CD4-positive, alpha-beta memory T cell (primary cell): ENCODE measurements at places on chromosomes 2 and 18. TPM values are rescaled to one million over a fixed set of nuclear protein-coding genes. Genes with fewer than 3 reads are reported as not detected.

- no peaks in the 10 kb centered on the region for H3K27me3 ChIP-seq
- no peak for DNase-seq
- peaks cover 7% of the 10 kb centered on the region for H3K4me1 ChIP-seq
- no peak overlapping the region for H3K27ac ChIP-seq
- peaks cover 20% of the 10 kb centered on the region for H3K36me3 ChIP-seq
Measured at GRCh38 chr2:23756593-23757292, 170.2 kb downstream of the ATAD2B start.

- no peaks in the 10 kb centered on the region for H3K27me3 ChIP-seq
- no peak overlapping the region for H3K4me3 ChIP-seq
- no peak overlapping the region for H3K27ac ChIP-seq
- no peak for DNase-seq
- H3K4me1 ChIP-seq: no peaks in the 10 kb centered on the region
Measured at GRCh38 chr2:233801357-233802131, 23.4 kb downstream of the MROH2A start.

- H3K27ac ChIP-seq: no peak overlapping the region
- DNase-seq: no peak
- H3K4me1 ChIP-seq: no peaks in the 10 kb centered on the region
Measured at GRCh38 chr18:42561521-42561920, 554.0 kb downstream of the RIT2 start.

GRCh38 chr2:195647302-195647701 lies 9.7 kb upstream of the SLC39A10 start:
- no peaks in the 10 kb centered on the region for H3K36me3 ChIP-seq
- no peak overlapping the region for H3K27ac ChIP-seq
- H3K4me3 ChIP-seq: no peak overlapping the region
- DNase-seq: no peak
- H3K27me3 ChIP-seq: no peaks in the 10 kb centered on the region
- H3K4me1 ChIP-seq: no peaks in the 10 kb centered on the region

DNA sequence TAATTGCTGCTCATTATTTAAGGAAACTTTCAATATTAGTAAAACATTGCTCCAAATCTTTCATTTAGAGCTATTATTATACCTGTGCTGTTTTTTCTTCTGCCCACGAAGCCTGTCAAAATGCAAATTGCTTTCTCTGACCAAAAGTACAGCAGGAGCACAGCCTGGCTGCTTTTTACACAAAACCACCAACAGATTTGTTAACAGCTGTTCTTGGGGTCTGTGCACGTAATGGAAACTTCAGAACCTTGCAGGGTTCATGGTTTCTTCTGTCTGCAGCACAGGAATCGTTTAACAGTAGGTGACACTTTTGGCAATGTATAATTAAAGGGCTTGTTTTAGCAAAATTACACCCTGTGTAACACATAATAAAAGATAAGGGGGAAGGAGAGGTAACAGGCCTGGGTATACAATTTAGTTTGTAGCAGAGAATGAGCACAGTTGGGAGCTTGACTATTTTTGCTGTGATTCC lies 447.3 kb downstream of the KCNJ3 start:
- DNase-seq: no peak
- H3K4me1 ChIP-seq: no peaks in the 10 kb centered on the region
- H3K27ac ChIP-seq: no peak overlapping the region

- no peaks in the 10 kb centered on the region for H3K27me3 ChIP-seq
- no peak overlapping the region for H3K27ac ChIP-seq
- DNase-seq: no peak
- no peaks in the 10 kb centered on the region for H3K4me1 ChIP-seq
Measured at GRCh38 chr18:73715210-73715670, 432.4 kb downstream of the FBXO15 start.

- DNase-seq: peak; percentile 24
- peak overlapping the region; percentile 66 for H3K4me3 ChIP-seq
Measured at GRCh38 chr18:2657788-2658458, 2.4 kb downstream of the SMCHD1 start.

GRCh38 chr18:51151568-51152511 lies 45.6 kb downstream of the MEX3C start:
- H3K27ac ChIP-seq: peak overlapping the region; percentile 38
- peak overlapping the region; percentile 54 for H3K4me3 ChIP-seq
- H3K27me3 ChIP-seq: no peaks in the 10 kb centered on the region

- no peaks in the 10 kb centered on the region for H3K36me3 ChIP-seq
- no peaks in the 10 kb centered on the region for H3K4me1 ChIP-seq
- no peak overlapping the region for H3K27ac ChIP-seq
- no peak overlapping the region for H3K4me3 ChIP-seq
Measured at GRCh38 chr18:55559739-55560138, 28.3 kb downstream of the TCF4 start.

DNA sequence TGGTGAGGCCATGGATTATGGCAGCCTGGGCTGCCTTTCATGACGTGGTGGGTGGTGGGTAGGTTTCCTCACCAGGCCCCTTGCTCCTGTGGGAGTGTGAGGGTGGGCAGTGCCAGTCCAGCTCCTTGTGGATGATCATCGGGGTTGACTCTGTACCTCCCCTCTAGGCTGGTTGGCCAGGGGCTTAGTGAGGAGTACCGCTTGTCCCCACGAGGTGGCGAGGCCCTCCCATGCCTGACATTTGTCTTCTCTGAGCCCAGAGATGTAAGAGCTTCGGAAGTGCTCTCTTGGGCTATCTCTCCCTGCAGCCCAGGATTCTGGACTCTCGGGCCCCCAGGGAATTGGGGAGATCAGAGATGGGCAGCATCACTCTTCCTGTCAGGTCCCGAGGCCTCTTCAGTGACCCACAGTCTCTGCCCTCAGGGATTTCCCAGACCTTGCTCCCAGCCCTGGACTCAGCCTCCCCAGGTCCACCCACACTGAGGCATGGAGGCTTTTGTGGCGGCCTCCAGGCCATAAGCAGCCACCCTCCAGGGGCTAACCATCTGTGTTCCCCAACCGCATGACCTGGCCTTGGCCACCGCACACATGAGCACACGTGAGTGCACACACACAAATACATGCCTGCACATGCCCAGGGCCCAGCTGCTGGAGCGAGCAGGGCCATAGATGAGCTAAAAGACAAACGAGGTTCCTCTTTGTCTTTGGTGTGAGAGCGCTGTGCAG lies 6.5 kb downstream of the SPR start:
- no peaks in the 10 kb centered on the region for H3K36me3 ChIP-seq
- peak; percentile 16 for DNase-seq
- no peak overlapping the region for H3K27ac ChIP-seq
- H3K4me1 ChIP-seq: no peaks in the 10 kb centered on the region
- H3K27me3 ChIP-seq: peaks cover 10% of the 10 kb centered on the region
- no peak overlapping the region for H3K4me3 ChIP-seq

DNA sequence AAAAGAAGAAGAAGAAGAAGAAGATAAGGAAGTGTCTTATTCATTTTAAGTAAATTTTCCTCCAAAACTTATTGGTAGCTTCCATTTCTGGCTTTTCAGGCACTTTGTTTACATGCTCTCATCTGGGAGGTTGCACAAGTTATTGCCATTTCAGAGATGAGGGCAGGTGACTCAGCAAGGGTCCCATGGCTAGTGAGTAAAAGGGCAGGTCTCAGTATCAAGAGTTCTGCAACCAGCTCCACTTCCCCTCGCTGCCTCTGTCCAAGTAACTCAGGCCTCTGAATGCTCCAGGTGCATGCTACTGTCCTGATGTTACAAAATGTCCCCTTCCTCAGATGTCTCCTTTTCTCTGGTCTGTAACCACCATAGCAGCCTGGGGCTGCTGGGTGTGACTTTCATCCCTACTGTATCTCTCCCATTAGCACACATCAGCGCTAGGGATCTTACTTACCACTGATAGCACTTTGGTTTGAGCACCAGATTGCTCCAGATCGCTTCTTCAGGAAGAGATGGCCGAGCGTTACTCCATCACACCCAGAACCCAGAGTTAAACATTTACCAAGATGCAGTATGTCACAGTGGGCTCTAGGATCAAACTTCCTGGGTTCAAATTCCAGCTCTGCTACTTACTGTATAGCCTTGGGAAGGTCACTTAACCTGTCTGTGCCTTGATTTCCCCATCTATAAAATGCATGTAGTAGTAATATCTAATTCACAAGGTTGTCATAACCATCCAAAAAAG lies 57.4 kb upstream of the LAPTM4A start:
- no peaks in the 10 kb centered on the region for H3K36me3 ChIP-seq
- no peaks in the 10 kb centered on the region for H3K4me1 ChIP-seq
- DNase-seq: no peak
- no peaks in the 10 kb centered on the region for H3K27me3 ChIP-seq
- H3K4me3 ChIP-seq: no peak overlapping the region
- no peak overlapping the region for H3K27ac ChIP-seq

DNA sequence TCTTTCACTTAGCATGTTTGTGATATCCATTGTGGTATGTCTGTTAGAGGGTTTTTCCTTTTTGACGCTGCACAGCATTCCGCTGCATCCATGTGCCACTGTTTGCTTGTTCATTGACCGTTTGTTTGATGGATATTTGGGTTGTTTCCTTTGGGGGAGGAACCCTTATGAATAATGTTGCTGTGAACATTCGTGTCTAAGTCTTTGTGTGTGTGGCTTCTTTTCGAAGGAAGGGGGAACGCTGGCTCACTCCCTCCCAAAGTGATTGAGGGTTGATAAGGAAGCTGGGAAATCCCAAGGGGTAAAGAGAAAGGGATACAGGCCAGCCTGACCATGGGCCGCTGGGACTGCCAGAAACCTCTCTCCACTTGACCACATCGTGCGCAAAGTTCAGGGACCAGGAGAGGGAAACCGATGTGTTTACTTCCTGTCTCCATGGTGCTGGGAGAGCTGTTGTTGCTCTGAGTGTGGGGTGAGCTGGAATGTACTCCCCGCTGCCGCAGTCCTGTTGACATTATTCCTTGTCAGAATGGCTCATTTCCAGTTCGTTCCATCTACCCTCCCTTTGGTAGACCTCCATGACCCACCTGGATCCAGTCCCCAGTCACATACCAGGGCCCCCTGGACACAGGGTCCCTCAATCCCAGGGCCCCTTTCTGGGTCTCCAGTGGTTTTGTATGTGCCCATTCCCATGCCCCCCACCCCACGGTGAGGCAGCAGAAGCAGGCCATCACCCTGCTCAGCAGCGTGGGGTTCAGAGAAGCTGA lies 39.6 kb downstream of the HS1BP3 start:
- no peaks in the 10 kb centered on the region for H3K36me3 ChIP-seq
- H3K4me3 ChIP-seq: no peak overlapping the region
- no peak for DNase-seq
- H3K27ac ChIP-seq: no peak overlapping the region
- no peaks in the 10 kb centered on the region for H3K4me1 ChIP-seq

DNA sequence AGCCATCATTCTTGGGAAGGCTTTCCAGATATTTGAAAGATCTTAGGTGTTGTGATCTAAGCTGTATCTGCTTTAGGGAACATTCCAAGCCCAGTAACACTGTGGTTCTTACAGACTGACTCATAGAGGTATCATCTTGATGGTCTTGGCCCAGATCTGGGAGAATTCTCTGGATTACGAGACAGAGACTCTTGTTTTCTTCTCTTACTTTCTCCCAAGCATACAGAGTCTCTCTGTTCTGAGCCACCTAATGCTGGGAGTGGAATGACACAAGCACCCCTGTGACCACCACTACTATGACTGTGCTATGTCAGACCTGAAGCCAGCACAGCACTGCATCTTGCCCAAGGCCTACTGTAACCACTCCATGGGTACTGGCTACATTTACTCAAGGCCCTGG lies 81.0 kb upstream of the EPAS1 start:
- no peak for DNase-seq
- H3K4me1 ChIP-seq: no peaks in the 10 kb centered on the region
- H3K27ac ChIP-seq: no peak overlapping the region
- no peaks in the 10 kb centered on the region for H3K36me3 ChIP-seq
- H3K4me3 ChIP-seq: no peak overlapping the region

- H3K4me1 ChIP-seq: no peaks in the 10 kb centered on the region
- no peak overlapping the region for H3K27ac ChIP-seq
- no peak overlapping the region for H3K4me3 ChIP-seq
- DNase-seq: no peak
Measured at GRCh38 chr18:32393407-32393806, 77.3 kb downstream of the GAREM1 start.

- no peak overlapping the region for H3K4me3 ChIP-seq
- H3K36me3 ChIP-seq: peaks cover 40% of the 10 kb centered on the region
- H3K27ac ChIP-seq: no peak overlapping the region
- DNase-seq: no peak
Measured at GRCh38 chr2:173909846-173910245, 55.3 kb downstream of the SP3 start.

KLHL41 gene
- total RNA-seq: 0.25 TPM

FBXO15 gene
- 2.5 TPM for total RNA-seq

GREB1L gene
- total RNA-seq: not detected

SATB2 gene
- not detected for total RNA-seq

REEP1 gene
- 0.15 TPM for total RNA-seq

MROH2A gene
- not detected for total RNA-seq

CCDC68 gene
- not detected for total RNA-seq

LIMS2 gene
- total RNA-seq: 9.0 TPM

BABAM2 gene
- 37.3 TPM for total RNA-seq
